Fibroblast of lung (primary cell): ENCODE measurements at places on chromosomes 13 and 19. TPM values are rescaled to one million over a fixed set of nuclear protein-coding genes. Genes with fewer than 3 reads are reported as not detected.

SNRPD2 gene
- 361 and 362 TPM in 2 replicates for total RNA-seq

TMPRSS9 gene
- total RNA-seq = under 0.01 TPM in 1 of 2 replicates, not detected in the other

PEAK3 gene
- not detected in 2 replicates for total RNA-seq

MEIS3 gene
- total RNA-seq = 40.3 and 57.8 TPM in 2 replicates

BCAM gene
- 20.3 and 29.0 TPM in 2 replicates for total RNA-seq

C13orf42 gene
- total RNA-seq = not detected in 2 replicates

TMEM59L gene
- 0.33 and 0.51 TPM in 2 replicates for total RNA-seq

CGB7 gene
- under 0.01 TPM in 2 replicates for total RNA-seq

TNNI3 gene
- total RNA-seq = not detected in 2 replicates

ZNF491 gene
- total RNA-seq = 3.3 and 5.8 TPM in 2 replicates

DPF1 gene
- 0.50 and 0.51 TPM in 2 replicates for total RNA-seq

CGB8 gene
- not detected in 2 replicates for total RNA-seq

CEACAM3 gene
- not detected in 2 replicates for total RNA-seq

KLF1 gene
- total RNA-seq = under 0.01 TPM in 1 of 2 replicates, not detected in the other

ACP5 gene
- total RNA-seq = 1.2 and 2.6 TPM in 2 replicates

PPP1R15A gene
- 87.3 and 166 TPM in 2 replicates for total RNA-seq

OR10H5 gene
- not detected in 2 replicates for total RNA-seq

NPAS1 gene
- 0.26 and 0.33 TPM in 2 replicates for total RNA-seq

NTN5 gene
- under 0.01 and 0.51 TPM in 2 replicates for total RNA-seq

NEK3 gene
- 11.6 and 20.8 TPM in 2 replicates for total RNA-seq

YIF1B gene
- total RNA-seq = 32.6 and 73.3 TPM in 2 replicates

FGF14 gene
- 7.8 and 8.0 TPM in 2 replicates for total RNA-seq

RNF113B gene
- total RNA-seq = not detected in 2 replicates

SGCG gene
- total RNA-seq = 1.5 and 8.5 TPM in 2 replicates

MUC16 gene
- total RNA-seq = not detected in 2 replicates

ONECUT3 gene
- total RNA-seq = not detected in 2 replicates

MISP gene
- total RNA-seq = under 0.01 TPM in 1 of 2 replicates, not detected in the other

PCDH9 gene
- 0.26 and 0.50 TPM in 2 replicates for total RNA-seq

RPS5 gene
- total RNA-seq = 2,126 and 2,800 TPM in 2 replicates

WDR87 gene
- total RNA-seq = not detected in 2 replicates

ZNF345 gene
- 2.8 and 3.9 TPM in 2 replicates for total RNA-seq

CACNG6 gene
- under 0.01 TPM in 1 of 2 replicates, not detected in the other for total RNA-seq

C19orf67 gene
- not detected in 2 replicates for total RNA-seq

REXO1 gene
- total RNA-seq = 4.1 and 6.8 TPM in 2 replicates

STOML3 gene
- not detected in 2 replicates for total RNA-seq

CEACAM7 gene
- total RNA-seq = not detected in 2 replicates

CEACAM8 gene
- not detected in 2 replicates for total RNA-seq

DKKL1 gene
- total RNA-seq = 0.26 TPM in 1 of 2 replicates, not detected in the other

NCAN gene
- under 0.01 TPM in 2 replicates for total RNA-seq

SOX1 gene
- total RNA-seq = not detected in 2 replicates

KASH5 gene
- total RNA-seq = not detected in 2 replicates

ZNF324B gene
- 8.9 and 9.0 TPM in 2 replicates for total RNA-seq

WASF3 gene
- 16.2 and 18.2 TPM in 2 replicates for total RNA-seq

ITGBL1 gene
- 19.0 and 45.1 TPM in 2 replicates for total RNA-seq

ZMYM5 gene
- 17.5 and 32.4 TPM in 2 replicates for total RNA-seq

MYH14 gene
- total RNA-seq = not detected in 2 replicates

OR7A5 gene
- not detected in 2 replicates for total RNA-seq

LMTK3 gene
- under 0.01 and 0.17 TPM in 2 replicates for total RNA-seq

HCST gene
- total RNA-seq = 1.0 and 2.0 TPM in 2 replicates

ZNF571 gene
- 3.1 and 4.1 TPM in 2 replicates for total RNA-seq

TUBB4A gene
- not detected in 2 replicates for total RNA-seq

PLIN5 gene
- total RNA-seq = not detected in 2 replicates
